WTC11 (cell line): ENCODE measurements at places on chromosomes 2 and 18. TPM values are rescaled to one million over a fixed set of nuclear protein-coding genes. Genes with fewer than 3 reads are reported as not detected.

Gene DCC
- 0.18 to 0.72 TPM (median 0.66 TPM) in 3 replicates for total RNA-seq

DNA sequence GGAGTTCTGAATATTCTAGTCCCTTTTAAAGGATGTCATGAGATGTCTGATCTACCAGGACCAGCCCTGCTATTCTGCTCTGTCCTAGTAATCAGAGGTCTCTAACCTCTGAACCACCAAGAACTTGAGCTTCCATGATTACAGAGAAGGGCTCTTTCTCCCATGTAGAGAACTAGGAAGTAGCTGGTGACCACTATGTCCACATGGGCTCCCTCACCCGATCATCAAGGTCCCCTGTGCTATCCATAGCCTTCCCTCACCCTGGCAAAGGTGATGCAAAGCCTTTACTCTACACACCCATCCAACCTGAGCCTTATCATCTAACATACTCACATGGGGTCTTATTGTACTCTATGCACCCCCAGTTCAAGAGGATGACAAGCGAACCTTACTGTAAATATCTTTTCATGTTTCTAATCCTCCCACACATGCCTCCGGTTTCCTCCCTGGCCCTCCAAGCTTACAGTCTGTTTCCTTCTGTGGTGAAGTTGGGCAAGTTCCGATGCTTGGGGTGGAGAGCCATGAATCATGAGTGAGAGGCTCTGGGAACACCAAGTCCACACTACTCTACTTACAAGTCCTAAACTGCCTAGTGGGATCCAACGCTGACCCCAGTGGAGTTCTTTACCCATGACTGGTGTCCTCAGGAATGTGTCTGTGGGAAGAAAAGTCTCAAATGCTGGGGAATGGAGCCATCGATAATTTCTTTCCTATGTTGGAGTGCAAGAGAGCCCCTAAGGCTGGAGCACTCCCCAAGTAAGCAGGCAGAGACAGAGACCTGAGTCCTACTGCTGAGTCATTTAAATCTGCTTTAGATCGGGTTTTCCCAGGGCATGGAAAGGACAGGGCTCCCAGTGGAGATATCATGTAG, 73.3 kb upstream of the KLF7 start:
- H3K27me3 ChIP-seq = peaks cover 6% of the 10 kb centered on the region
- no peak overlapping the region for H3K27ac ChIP-seq
- H3K36me3 ChIP-seq = no peaks in the 10 kb centered on the region

Gene TEKT4
- 0.18 TPM in 1 of 3 replicates, not detected in the others for total RNA-seq

Gene KANSL1L
- 11.1 to 12.2 TPM (median 11.4 TPM) in 3 replicates for total RNA-seq

GRCh38 chr2:96530144-96530430, 6.5 kb upstream of the ARID5A start:
- peaks cover 44% of the 10 kb centered on the region for H3K4me1 ChIP-seq
- H3K27ac ChIP-seq = no peak overlapping the region
- no peak overlapping the region for H3K4me3 ChIP-seq
- H3K36me3 ChIP-seq = no peaks in the 10 kb centered on the region

DNA sequence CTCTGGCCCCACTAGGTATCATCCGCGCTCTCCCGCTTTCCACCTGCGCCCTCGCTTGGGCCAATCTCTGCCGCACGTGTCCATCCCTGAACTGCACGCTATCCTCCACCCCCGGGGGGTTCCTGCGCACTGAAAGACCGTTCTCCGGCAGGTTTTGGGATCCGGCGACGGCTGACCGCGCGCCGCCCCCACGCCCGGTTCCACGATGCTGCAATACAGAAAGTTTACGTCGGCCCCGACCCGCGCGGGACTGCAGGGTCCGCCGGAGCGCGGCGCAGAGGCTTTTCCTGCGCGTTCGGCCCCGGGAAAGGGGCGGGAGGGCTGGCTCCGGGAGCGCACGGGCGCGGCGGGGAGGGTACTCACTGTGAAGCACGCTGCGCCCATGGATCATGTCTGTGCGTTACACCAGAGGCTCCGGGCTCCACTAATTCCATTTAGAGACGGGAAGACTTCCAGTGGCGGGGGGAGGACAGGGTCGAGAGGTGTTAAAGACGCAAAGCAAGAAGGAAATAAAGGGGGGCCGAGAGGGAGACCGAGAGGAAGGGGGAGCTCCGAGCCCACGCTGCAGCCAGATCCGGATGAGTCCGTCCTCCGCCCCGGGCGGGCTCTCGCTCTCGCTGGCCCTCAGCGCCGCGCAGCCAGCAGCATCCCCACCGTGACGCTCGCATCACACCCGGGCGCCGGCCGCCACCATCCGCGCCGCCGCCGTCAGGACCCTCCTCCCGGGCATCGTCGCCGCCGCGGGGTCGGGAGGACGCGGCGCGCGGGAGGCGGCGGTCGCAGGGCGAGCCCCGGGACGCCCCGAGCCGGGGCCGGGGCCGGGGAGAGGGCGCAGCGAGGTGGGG, 664 bp downstream of the NETO1 start:
- peaks cover 39% of the 10 kb centered on the region for H3K4me1 ChIP-seq
- DNase-seq = peak; percentile 46
- H3K27me3 ChIP-seq = peaks cover 41% of the 10 kb centered on the region

Gene ZNF892
- total RNA-seq = 9.4 to 10.8 TPM (median 10.3 TPM) in 3 replicates

GRCh38 chr2:191478799-191479679, 198.9 kb upstream of the NABP1 start:
- no peak overlapping the region for H3K4me3 ChIP-seq
- H3K4me1 ChIP-seq = peaks cover 17% of the 10 kb centered on the region
- no peak overlapping the region for H3K27ac ChIP-seq
- H3K36me3 ChIP-seq = peaks cover 30% of the 10 kb centered on the region
- no peak for DNase-seq
- H3K27me3 ChIP-seq = 0 out of 2 replicates have a peak, but pooled peaks cover 4% of the 10 kb centered on the region

DNA sequence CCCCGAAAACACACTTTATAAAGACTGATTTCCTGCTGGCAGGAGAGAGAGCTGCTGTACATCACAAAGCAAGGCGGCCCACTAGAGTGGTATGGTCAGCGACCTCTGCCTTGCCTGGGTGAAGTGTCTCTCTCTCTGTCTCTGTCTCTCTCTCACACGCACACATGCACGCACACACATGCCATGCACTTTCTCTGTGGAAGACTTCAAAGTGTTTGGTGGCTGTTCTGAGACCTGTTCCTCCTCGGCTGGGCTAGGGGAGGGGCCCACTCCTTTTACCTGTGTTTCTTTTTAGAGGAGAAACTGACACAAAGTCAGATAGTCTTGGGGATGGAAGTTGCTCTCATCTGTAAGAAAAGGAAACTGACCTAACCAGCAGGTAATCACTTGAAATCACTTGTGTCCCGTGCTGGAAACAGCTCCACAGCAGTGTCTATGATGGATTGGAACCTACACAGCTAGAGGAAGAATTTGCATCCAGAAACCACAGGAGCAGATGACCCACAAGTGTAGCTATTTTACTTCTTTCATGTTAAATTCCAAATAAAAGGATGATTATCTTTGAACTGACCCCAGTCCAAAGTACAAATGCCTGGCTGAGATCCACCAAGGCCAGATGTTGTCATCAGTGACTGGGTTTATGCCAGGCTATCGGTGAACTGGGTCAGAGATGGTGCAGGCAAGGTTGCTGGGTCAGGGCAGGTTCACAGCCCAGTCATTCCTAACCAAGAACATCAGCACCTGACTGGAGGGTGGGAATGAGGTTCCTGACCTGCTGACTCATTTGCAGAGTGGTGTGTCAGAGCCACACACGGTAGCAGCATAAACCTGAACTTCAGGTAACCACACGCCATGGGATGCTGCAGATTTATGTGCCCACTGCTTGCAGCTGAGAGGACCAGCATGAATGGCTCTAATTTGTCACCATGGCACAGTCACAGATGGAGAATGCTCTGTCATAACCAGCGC, 63.0 kb downstream of the NPAS2 start:
- peaks cover 63% of the 10 kb centered on the region for H3K4me1 ChIP-seq
- no peak for DNase-seq

GRCh38 chr2:71299507-71299906, 32.1 kb upstream of the ZNF638 start:
- H3K4me3 ChIP-seq = no peak overlapping the region
- no peaks in the 10 kb centered on the region for H3K27me3 ChIP-seq
- H3K27ac ChIP-seq = no peak overlapping the region
- no peak for DNase-seq

Gene PER2
- total RNA-seq = 4.1 to 6.6 TPM (median 5.5 TPM) in 3 replicates

GRCh38 chr18:68893354-68893753, 95.5 kb downstream of the CCDC102B start:
- peaks cover 6% of the 10 kb centered on the region; the same call in 1 of the 2 replicates for H3K4me1 ChIP-seq
- H3K4me3 ChIP-seq = no peak overlapping the region
- no peaks in the 10 kb centered on the region for H3K27me3 ChIP-seq
- no peak for DNase-seq

Gene ARHGAP28
- 10.5 to 14.8 TPM (median 10.7 TPM) in 3 replicates for total RNA-seq

- no peaks in the 10 kb centered on the region for H3K27me3 ChIP-seq
- peaks cover 6% of the 10 kb centered on the region for H3K36me3 ChIP-seq
- H3K27ac ChIP-seq = no peak overlapping the region
- no peak overlapping the region for H3K4me3 ChIP-seq
These were observed 45.7 kb downstream of the KCNF1 start for GRCh38 chr2:10957391-10957790.

- H3K27me3 ChIP-seq = no peaks in the 10 kb centered on the region
- H3K4me3 ChIP-seq = peak overlapping the region; percentile 22
- H3K36me3 ChIP-seq = peaks cover 15% of the 10 kb centered on the region
- peaks cover 64% of the 10 kb centered on the region for H3K4me1 ChIP-seq
- H3K27ac ChIP-seq = peak overlapping the region; percentile 38; the same call in 1 of the 2 replicates
These were observed 108.8 kb downstream of the NCK2 start for GRCh38 chr2:105853354-105854088.

Gene SCG2
- total RNA-seq = 0.07 to 0.23 TPM (median 0.11 TPM) in 3 replicates

- H3K4me3 ChIP-seq = no peak overlapping the region
- no peaks in the 10 kb centered on the region for H3K4me1 ChIP-seq
- H3K27ac ChIP-seq = no peak overlapping the region
These were observed 286.2 kb downstream of the ARL6IP6 start for GRCh38 chr2:153004627-153005026.

GRCh38 chr2:186024921-186025320, 286.3 kb downstream of the FSIP2 start:
- H3K4me1 ChIP-seq = no peaks in the 10 kb centered on the region
- no peak overlapping the region for H3K4me3 ChIP-seq
- no peaks in the 10 kb centered on the region for H3K27me3 ChIP-seq
- no peak overlapping the region for H3K27ac ChIP-seq
- no peak for DNase-seq

DNA sequence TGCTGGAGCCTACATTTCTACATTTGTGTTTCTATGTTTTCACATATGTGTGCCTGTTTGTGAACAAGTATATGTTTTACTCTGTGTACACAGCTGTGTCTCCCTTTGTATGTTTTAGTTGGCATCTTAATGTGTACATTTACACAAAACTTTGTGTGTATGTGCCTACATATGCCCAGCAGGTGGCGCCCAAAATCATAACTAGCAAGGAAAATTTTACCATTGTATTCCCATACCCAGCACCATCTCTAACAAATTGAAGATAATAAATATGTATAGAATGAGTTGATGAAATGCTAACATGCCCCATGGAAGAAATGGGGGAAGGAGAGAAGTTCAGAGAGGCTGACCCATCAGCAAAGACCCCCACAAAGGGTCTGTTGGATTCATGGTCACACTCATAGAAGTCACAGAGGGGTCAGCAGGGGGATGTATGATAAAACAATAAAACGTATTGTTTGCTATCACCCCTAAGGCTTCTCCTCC, 48.1 kb downstream of the PKDCC start:
- no peak overlapping the region for H3K4me3 ChIP-seq
- peak; percentile 51 for DNase-seq
- H3K36me3 ChIP-seq = peaks cover 9% of the 10 kb centered on the region
- no peak overlapping the region for H3K27ac ChIP-seq
- H3K4me1 ChIP-seq = peaks cover 15% of the 10 kb centered on the region
- peaks cover 49% of the 10 kb centered on the region for H3K27me3 ChIP-seq

Gene RRM2
- total RNA-seq = 119 to 129 TPM (median 126 TPM) in 3 replicates

Gene CDH2
- total RNA-seq = 15.9 to 17.3 TPM (median 16.9 TPM) in 3 replicates

DNA sequence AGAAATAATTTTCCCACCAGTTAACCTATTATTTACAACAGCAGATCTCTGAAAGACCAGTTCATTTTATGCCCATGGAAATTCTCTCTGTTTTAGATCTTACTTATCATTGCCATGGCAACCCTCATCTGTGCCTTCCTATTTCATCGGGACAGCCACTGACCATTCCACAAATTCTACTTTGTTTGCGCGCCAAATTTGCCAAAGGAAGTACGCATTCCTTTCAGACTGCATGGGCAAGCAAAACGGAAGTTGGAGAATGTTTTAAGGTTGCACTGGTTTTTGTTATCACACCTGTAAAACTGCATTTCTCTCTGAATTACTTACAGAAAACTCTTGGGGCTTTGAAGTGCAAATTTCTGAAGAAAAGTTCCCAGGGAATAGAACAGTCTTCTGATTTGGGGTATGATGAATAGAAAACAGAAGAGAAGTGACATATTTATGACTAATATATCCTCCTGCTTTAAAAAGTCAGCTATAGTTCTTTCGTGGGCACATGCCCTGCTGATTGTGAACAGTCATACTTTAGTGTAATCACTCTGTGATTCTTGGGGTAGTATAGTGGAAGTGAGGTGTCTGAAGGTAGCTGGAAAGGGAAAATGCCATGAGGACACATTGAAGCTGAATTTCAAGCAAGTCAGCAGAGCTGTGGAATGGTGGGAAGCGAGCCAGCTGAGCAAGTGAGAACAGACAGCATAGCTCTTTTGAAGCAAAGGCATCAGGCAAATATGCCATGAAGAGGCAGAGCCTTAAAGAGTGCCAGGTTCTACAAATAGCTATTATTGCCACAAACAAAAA, 20.9 kb downstream of the NETO1 start:
- H3K27ac ChIP-seq = peak overlapping the region; percentile 66; the same call in 1 of the 2 replicates
- H3K4me3 ChIP-seq = no peak overlapping the region
- H3K27me3 ChIP-seq = no peaks in the 10 kb centered on the region

DNA sequence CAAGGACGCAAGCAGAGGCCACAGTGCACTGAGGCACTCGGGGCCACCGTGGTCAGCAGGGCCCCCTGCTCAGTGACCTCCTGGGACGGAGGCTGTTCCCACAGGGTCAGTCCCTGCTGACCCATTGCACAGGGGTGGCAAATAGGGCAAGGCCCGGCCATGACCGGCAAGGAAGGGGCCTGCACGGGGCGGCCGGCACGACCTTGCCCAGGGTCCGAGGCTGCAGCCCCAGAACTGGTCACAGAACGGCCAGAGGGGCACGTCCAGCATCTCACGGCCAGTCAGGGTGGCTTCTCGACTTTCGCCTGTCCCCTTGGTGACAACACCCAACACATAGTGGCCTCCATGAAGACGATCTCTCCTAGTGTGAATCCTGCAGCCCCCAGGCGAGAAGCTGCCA, 27.6 kb upstream of the OTOS start:
- no peaks in the 10 kb centered on the region for H3K4me1 ChIP-seq
- H3K4me3 ChIP-seq = no peak overlapping the region
- peaks cover 2% of the 10 kb centered on the region; the same call in 1 of the 2 replicates for H3K36me3 ChIP-seq

Gene NETO1
- total RNA-seq = 30.0 to 34.7 TPM (median 33.1 TPM) in 3 replicates

DNA sequence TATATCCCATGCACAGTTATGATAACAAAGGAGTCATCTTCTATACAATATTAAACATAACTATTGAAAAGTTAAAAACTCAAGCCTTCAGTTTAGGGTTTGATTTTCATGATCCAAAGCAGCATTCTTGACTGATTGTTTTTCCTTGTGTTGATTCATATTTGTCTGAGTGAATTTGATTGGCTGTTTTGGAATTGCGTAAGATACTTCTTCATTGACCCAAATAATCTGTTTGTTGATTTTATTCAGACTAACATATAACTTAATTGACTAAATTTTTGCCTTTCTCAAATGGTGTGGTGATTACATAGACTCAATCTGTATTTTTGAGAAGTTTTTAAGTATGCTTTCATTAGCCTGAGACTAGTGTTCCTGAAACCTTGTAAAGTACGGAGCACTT, 305.7 kb upstream of the TNP1 start:
- H3K36me3 ChIP-seq = no peaks in the 10 kb centered on the region
- H3K4me3 ChIP-seq = no peak overlapping the region
- H3K27me3 ChIP-seq = no peaks in the 10 kb centered on the region; the same call in 1 of the 2 replicates
